Osteocyte (in vitro differentiated cells): ENCODE measurements at places on chromosomes 13 and 19. TPM values are rescaled to one million over a fixed set of nuclear protein-coding genes. Genes with fewer than 3 reads are reported as not detected.

Gene ATP7B
- total RNA-seq, result 8.6 and 10.4 TPM in 2 replicates

Gene MYO1F
- 0.31 and 0.43 TPM in 2 replicates for total RNA-seq

Gene THSD1
- 3.1 and 3.7 TPM in 2 replicates for total RNA-seq

Gene CYP4F11
- not detected in 2 replicates for total RNA-seq

Gene PSG3
- not detected in 2 replicates for total RNA-seq

Gene ZNF90
- total RNA-seq, result 3.0 and 3.4 TPM in 2 replicates

Gene NMRK2
- total RNA-seq, result not detected in 2 replicates

Gene CYP2A7
- total RNA-seq, result not detected in 2 replicates

Gene HCST
- total RNA-seq, result 0.81 and 0.97 TPM in 2 replicates

Gene ZNF507
- 22.4 and 23.8 TPM in 2 replicates for total RNA-seq

Gene SPIB
- not detected in 2 replicates for total RNA-seq
